KG1 (cell line): ENCODE measurements at places on chromosomes 6 and 20.

- no peak for DNase-seq
These were observed 85.7 kb upstream of the TAB2 start for GRCh38 chr6:149231778-149232177.

DNA sequence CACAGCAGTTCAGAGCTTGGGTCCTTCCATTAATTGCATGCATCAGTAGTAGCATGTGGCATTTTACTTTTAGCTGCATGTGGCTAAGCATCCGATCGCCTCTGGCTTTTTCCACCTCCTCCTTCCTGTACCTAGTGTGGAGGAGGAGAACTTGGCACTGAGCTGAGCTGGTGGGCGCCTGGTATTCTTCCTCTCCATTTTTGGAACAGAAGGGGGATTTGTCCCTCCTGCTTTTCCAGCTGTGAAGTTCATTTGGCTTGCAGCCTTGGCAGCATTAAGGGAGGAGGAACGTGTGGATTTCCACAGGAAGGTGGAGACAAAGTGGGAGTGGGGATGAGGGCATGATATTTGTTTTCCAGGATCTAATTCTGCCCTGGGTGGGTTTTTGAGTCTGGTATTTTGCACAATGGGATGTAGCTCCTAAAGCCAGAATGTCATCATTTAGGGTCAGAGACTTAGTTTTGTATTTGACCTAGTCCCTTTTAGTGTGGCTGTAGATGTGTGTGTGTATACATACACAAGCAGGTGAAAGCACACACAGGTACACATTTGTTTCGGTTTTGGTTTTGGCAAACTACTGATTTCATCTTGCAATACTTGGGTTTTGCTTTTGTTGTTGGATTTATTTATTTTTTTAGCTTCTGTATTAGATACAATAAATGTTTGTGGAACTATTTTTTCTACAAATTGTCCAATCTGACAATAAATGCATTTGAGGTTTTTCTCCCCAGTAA is 90.0 kb downstream of the SASH1 start:
- DNase-seq = no peak

DNA sequence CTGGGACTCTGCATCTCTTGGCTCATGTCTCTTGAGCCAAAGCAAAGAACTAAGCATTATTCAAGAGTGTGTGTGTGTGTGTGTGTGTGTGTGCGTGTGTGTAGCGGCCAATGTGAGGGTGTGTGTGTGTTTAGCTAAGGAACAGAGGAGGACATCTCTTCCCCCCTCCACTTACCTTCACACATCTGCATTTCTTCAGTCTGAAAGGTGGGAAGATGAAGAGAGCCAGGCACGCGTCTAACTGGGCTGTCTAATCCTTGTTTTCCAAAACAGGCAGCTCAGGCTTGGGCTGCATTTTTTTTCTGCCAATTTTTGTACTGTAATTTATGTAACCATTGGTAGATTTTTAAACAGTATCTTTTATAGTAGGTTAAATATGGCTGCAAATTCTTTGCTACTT is 59.5 kb downstream of the NDUFAF5 start:
- DNase-seq = no peak

DNA sequence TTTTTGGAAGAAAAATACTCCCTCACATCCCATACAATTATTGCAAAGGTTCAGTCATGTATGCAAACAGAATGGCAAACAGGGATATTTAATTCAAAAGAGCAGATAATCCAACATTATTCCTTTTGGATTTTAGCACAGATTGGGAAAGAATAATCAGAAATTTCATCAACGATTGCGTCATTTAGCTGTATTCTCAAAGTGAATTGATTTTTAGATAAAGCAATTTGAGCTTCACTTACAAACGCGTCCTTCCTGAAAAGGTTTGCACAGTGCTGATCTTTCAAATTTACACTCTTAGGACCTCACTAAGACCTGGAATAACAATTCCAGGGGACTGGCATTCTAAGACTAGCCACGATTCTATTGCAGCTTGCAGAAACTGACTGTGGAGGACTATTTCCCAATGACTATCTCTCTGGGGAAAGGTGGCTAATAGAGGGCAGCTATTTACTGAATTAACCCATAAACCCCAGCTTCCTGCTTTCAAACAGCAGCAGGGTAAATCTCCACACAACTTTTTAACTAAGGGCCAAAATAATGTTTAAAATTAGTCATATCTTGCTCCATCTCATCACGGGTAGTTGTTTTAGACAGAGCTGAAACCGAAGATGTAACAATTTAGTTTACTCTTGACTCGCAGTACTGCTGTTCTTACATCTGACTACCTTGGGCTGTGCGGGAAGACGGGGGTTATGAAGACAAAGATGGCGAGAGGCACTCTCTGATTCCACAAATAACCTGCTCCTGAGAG is 131.2 kb upstream of the FAM184A start:
- DNase-seq = no peak

GRCh38 chr6:165092881-165093595 is 216.4 kb downstream of the C6orf118 start:
- no peak for DNase-seq

DNA sequence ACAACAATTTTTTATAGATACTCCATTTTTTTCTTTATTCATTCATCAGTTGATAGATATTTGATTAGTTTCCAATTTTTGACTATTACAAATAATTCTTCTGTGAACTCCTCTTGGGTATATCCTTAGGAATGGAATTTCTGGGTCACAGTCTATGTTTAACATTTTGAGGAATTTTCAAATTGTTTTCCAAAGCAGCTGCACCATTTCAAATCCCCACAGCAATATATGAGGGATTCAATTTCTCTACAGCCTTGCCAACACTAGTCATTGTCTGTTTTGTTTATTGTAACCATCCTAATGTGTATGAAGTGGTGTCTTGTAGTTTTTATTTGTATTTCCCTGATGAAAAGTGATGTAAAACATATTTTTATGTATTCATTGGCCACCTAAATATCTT is 320.3 kb upstream of the DEFB112 start:
- no peak for DNase-seq

DNA sequence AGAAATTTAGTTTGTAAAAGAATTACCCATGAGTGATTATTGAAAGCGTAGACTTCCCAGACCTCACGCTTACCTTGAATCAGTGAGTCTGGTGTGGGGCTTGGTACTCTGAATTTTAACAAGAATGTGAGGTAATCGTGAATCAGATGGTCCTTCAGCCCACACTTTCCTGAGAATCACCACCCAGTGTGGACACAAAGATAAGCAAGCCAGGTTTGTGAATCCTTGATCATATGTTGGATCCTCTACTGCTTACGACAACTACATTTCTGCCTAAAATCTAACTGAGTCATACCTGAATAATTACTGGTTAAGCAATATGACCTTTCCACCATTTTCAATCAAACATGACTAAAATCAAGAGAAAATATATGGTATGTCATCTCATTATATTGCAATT is 589.3 kb downstream of the TFAP2A start:
- no peak for DNase-seq

DNA sequence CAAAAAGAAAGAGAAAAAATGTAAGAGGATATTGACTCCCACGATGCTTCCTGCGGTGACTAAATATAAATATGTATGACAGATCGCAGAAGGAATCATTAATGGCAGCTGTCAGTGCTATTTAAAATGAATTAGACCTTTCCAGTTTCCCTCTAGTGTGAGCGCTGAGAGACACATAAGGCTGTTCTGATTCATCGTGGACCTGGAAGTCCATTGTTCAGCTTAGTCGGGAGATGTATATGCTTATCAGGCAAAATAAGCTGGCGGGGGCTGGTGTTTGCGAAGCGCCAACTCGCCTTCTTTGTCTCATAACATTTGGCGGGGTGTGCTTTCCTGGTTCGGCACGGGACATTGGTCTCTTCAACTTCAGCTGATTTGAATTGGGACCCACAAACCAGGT is 95.4 kb downstream of the CDH4 start:
- no peak for DNase-seq

DNA sequence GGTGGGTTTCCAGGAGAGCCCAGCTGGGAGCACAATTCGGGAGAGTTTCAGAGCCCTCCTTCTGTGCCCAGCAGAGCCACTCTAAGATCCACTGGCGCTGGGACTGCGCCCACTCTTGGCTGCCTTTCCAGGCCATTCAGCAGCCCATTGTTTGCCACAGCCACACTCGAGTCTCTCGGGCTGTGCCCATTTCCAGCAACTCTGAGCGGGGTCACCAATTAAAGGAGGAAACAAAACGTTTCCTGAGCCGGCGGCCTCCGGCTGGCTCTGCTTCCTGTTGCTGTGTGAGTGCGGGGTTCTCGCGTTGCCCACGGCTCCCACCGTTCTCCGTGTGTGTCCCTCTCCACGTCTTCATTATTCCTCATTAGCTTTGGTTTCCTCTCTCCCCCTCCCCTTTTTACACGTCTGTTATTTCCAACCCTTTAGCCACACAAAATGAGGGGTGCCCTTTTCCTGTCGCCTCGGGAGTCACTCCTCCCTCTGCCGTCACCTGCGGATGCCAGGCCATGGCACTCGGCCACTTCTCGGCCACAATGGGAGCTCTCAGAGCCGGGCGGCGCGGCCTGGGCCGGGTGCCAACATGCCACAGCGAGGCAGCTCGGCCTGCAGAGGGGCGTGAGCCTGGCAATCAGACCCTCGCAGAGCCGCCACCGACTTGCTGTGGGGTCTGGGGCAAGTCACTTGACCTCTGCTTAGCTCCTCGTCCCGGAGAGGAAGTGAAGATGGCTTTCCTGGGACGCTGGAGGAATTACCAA is 94.3 kb upstream of the NKX2-2 start:
- DNase-seq = no peak

DNA sequence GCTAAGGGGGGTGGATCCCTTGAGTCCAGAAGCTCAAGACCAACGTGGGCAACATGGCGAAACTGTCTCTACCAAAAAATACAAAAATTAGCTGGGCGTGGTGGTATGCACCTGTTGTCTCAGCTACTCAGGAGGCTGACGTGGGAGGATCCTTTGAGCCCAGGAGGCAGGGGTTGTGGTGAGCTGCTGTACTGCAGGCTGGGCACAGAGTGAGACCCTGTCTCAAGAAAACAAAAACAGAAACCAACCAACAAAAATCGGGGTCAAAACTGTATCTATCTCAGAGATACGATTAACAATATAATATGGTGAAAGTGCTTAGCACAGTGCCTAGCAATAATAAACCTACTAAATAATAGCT is 20.7 kb upstream of the BCAS1 start:
- DNase-seq = no peak

- no peak for DNase-seq
These were observed 492.5 kb upstream of the FLRT3 start for GRCh38 chr20:14829906-14830305.

GRCh38 chr20:57785061-57785460 is 75.2 kb upstream of the PMEPA1 start:
- no peak for DNase-seq
